CD4-positive, alpha-beta T cell treated with Interleukin-17A for 1 hour (primary cell): ENCODE measurements at places on chromosomes 3 and 15.
A peak's percentile ranks its signal among the peaks of the same experiment; 100 is the strongest.

DNA sequence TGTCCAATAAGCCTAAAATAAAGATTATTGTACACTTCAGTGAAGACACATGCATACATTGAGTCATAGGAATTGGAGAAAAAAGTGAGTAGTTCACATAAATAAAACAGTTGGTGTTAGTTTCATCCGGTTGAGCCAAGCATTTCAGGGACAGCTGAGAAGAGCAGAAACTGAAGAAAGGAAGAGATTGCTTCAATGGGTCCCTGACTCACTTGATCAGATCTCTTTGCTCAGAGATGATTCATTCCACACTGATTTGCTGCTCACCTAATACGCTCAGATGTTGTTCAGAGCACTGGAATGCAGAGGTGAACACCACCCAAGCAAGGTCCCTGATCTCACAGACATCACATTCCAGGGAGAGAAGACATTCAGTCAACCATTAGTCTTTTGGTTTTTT lies 93.7 kb downstream of the RAD18 start:
- no peak for DNase-seq

- DNase-seq, result no peak
Observed at GRCh38 chr3:140093742-140094141, 158.8 kb downstream of the CLSTN2 start.

DNA sequence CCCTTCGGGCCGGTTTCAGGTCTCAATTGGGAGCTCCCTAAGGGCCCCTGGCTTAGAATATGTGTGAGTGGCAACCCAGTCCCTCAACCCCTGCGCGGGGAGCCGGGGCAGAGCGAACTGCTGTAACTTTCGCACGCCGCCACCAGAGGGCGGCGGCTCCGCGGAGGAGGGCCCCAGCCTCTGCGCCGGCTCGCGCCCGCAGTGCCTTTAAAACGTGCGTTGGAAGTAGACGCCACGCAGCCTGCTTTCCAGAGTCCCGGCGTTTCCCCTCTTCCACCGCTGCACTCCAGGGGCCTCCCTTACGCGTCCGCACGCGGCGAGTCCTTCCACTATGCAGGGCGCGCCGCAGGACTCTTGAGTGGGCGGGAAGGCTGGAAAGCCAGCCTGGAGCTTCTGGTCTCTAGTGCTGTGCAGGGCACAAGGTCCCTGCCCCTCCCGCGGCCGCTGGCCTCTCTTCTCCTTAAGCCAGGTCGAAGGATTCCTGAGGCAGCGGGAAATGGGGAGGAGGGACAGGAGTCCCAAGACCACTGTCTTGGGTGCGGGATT lies 23.7 kb upstream of the RNU6-1 start:
- peak; percentile 64 for DNase-seq

DNA sequence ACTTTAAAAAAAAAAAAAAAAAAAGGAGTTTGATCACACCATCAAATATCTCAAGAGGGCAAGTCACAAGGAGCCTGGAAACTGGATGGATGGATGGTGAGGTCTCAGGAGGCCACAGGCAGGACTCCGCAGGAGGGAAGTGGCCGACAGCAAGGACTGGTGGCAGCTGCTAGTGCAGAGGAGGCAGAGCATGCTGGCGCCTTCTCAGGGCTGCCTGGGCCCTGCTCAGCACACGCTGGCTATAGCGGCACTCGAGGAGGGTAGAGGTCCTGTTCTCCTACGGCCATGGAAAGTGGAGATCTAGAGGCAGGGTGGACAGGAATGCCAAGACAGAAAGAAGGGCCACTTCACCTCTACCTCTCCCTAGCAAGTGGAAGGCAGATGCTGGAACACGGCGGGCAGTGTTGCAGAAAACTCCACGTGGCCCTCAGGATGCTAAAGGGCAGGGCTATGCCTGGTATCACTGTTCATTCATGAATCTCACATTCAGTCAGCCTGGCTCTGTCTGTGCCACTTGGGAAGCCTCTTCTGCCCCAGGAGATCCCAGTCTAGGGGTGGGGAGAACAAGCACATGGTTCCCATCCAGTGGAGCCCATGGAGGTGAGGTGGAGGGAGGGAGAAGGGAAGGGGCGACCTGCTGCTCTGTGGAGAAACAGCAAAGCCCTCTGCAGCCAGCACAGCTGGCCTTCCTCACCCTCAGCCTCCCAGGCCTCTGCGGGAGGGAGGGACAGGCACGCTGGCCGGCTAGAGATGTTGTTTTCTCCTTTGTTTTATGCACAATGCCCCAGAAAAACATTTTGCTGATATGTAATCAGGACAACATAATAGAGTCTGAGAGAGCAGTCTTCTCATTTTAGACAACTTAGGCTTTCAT lies 71.0 kb downstream of the OXNAD1 start:
- no peak for DNase-seq

DNA sequence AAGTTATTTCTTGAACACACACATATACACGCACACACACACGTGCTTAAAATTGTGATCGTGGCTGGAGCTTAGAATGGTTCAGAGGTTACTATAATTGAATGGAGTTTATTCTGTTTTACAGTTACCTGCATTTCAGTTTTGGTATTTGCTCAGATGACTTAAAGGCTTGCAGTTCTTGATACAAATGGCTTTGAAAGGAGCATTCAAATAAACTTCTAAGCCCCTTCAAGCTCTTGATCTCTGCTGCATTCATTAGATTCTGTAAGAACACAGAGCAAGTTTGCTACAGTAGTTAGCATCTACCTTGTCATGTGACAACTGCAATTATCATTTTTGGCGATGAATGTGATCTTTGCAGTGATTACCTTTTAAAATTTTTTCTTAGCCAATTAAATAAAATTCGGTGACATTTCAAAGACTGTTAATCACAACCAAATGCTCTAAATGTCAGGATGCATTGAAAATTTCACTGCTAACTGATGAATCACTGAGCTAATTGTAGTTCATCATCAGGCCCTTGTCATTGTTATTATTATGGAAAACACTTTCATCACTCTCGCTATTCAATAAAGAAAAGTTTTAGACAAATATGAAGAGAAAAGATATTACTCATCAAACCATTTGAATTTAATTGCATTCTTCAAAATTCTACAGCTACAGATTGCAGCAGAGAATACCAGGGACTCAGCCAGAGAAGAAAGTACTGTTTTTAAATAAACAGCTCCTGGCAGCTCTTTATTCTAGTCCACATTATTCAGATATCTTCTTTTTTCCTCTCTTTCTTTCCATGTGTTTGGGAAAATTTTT lies 296.1 kb downstream of the LRTM1 start:
- no peak for DNase-seq

DNA sequence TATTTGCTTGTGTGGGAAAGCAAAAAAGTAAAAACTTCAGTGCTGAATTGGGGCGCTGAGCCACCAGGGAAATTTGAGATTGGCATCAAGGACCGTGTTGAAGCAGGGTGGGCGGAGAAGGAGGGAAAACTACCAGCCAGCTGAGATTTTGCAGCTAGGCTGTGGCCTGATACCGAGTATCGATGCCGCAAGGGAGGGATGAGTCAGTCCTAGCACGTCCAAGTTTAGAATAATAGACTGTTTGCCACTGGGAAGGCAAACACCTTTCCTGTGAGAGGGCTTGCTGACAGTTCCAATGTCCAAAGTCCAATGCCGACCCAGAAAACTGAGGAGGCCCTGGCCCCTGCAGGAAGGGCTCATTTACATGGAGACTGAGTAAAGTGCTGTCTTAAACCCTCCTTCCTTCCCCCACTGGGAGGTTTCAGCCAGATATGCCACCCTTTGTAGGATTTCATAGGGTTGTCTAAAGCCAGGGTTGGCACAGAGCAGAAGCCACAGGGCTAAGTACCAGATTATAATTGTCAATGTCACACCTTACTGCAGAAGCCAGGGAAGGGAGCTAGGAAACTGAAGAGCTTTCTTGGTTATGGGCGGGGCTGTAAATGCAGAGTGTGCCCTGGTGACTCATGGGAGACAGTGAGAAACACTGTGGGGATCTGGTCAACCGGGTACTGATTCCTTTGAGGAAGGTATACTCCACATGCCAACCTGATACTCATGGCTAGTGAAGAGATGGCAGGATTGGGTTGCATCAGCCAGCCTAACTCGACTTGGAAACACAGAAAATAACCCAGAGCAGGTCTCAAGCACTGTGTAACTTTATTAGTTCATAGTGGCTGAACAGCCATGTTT lies 28.4 kb upstream of the PIK3CB start:
- DNase-seq, result no peak

DNA sequence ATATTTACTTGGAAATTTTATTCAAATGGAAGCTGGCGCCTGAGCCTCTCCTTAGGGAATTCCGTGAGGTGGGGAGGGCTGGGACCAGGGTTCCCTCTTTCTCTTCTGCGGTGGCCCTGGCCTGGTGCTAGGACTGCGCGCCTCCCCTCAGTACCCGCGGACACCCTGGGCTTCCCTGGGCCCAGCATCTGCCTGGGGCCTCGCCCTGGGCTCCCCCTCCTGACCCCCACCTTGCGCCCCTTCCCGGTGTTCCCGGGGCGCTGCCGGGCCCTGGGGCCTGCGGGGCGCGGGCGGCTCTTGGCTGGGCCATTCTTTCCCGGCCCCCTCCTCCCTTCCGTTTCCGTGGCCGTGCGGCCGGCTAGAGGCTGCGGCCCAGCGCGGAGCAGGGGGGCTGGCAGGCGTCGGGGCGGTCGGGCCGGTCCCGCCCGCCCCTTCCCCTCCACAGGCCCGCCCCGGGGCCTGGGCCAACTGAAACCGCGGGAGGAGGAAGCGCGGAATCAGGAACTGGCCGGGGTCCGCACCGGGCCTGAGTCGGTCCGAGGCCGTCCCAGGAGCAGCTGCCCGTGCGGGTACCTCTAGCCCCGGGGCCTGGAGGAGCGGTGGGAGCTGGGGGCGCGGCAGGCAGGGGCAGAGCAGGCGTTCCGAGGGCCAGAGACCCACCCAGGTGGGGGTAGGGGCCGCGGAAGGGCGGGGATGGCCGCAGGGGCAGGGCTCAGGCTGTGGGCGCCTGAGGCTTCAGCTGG lies at the start of gene FES:
Gene FES (plus strand): TSS at position 529 of the 743 bp plus-strand sequence. CDS start 542 bp downstream, outside the sequence.
- no peak for DNase-seq

GRCh38 chr3:9732080-9732739 lies 675 bp downstream of the BRPF1 start:
- peak; percentile 64 for DNase-seq

DNA sequence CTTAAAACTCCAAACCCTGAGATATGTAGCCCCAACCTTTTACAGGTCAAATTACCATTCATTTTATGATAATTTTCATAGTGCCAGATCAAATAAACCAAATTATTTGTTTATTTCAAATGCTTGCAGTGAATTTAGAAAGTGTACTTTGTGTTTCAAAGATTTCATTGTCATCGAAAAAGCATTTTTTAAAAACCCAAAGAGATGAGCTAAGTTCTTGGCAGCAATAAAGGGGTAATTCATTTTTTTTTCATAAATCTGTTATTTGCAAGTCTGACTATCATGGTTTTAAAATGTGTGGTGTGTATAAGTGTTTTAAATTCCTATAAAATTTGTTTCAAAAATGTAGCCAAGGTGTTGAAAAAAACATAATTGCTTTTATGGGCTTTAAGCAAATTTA lies 17.2 kb downstream of the PTX3 start:
- no peak for DNase-seq

GRCh38 chr3:25938566-25939325 lies 148.9 kb downstream of the OXSM start:
- no peak for DNase-seq

- no peak for DNase-seq
Observed at GRCh38 chr3:5806192-5806591, 618.7 kb downstream of the EDEM1 start.

- DNase-seq, result no peak
Observed at GRCh38 chr3:196007744-196008335, 74.0 kb downstream of the TFRC start.

DNA sequence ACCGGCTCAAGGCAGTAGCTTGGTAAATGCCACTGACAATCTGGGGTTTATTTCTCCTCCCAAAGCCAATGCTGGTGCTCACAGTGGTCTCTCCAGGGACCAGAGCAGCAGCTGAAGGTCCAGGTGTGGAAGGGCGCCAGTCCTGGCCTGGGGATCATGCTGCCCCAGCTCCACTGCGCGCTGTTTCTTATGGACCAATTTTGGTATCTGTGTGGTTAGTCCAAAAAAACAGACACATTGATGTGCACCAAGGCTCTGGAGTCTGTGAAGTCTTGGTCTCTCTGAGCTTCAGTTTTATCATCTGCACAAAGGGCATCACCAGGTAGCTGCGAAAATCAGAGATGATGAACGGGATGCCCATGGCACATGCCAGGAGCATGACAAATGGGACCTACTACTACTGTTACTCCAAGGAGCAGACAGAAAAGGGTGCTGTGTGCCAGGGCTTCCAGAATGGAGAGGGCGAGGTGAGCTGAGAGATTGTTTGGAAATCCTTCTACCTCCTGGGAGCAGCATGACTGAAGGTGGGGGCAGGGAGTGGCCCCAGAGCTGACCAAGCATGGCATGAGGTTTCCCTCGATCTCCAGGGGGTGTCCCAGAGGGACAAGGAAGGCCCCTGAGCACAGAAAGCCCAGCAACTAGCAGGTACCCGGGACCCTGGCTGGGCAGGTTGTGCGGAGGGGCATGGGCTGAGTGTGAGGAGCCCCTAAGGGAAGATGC lies 134.3 kb upstream of the PRR20G start:
- no peak for DNase-seq

DNA sequence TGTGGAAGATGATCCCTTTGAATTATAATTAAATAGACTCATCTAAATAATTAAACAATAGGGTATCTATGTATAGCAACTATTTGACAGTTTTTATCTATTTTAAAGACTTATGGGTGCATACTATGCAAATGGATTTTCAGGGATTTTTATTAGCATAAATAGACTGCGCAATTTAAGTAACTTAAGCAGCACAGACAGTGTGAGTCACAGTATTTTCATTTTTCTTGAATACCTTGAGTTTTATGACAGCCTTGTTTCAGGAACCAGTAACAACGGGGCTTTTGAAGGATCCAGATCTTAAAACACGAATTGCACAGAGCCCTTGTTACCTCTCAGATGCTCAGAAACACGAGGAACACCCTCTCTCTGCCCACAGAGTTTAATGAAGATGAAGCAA lies 175.5 kb upstream of the CD96 start:
- no peak for DNase-seq

- DNase-seq, result no peak
Observed at GRCh38 chr15:98823012-98823458, 174.7 kb downstream of the IGF1R start.

DNA sequence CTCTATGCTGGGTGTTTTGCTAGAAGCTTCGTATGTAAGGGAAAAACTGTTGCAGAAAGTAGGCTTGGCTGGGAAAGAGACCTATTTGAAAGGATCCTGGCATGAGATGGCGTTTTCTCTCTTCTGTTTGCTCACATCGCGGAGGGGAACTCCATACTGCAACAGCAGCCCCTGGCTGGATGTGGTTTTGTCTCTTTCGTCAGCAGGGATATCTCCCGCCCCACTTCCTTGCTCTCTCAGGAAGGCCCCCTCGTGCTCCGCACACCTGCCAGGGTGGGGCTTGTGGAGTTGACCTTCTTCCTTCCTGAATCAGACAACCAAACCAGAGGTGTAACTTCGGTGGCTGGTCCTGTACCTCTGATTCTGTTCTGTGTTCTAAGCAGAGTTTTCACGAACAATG lies 26.4 kb upstream of the MYZAP start:
- DNase-seq, result peak; percentile 53

- no peak for DNase-seq
Observed at GRCh38 chr3:29293421-29293820, 12.6 kb downstream of the RBMS3 start.

- DNase-seq, result no peak
Observed at GRCh38 chr15:94930960-94931359, 699.6 kb downstream of the MCTP2 start.

GRCh38 chr15:77075528-77075927 lies 4.6 kb upstream of the TSPAN3 start:
- no peak for DNase-seq
